Activated T-cell treated with anti-CD3 and anti-CD28 coated beads, Interleukin-2, amount 50 U/mL, for 48 hours (primary cell): ENCODE measurements at places on chromosomes 6 and 20.

DNA sequence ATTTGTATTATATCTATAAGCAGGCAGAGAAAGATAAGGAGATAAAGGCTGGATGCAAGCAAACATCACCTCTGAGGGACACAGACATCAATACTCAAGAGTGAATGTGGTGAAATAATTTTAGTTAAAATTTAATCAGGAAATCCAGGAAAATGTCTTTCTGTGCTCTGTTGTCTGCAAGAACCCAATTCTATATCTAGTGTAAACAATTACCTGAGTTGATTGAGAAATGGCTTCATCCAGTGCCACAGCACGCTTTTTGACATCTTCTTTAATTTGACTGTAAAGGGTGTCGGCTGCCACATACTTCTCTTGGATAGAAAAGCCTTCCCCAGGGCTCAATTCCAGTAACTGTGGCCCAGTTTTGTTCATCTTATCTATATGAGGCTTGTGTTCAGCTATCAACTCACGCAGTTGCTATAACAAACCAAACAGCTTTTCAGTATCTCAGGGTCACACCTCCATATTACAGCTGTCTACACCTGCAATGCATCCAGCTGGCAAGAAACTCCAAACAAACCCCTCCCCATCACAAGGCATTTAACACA lies 131.6 kb downstream of the DST start:
- DNase-seq = no peak

DNA sequence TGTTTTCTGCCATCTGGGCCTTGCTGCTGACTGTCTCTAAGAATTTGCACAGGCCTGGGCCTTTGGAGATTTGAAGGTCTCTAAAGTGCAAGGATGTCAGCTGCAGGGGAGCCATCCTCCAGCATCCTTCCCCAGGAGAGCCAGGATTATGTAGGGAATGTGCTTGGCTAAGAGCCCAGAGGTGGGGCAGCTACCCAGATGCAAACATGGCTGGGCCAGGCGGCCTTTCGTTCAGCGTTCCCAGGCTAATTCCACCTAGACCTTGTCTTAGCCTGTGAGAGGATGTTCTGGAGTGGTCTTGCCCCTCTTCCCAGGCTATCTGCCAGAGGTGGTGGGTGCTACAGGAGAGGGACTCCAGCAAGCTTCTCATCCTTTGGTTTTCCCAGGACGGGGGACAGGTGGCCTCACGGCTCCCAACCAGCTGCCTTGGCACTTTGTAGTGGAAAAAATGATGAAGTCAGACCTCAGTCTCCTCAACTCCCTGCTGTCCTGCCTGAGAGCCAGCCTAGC lies 7.7 kb upstream of the PTGIS start:
- peak; percentile 14 for DNase-seq

- peak; percentile 27 for DNase-seq
These were observed 172.1 kb upstream of the GGTLC1 start for GRCh38 chr20:24160563-24161281.

DNA sequence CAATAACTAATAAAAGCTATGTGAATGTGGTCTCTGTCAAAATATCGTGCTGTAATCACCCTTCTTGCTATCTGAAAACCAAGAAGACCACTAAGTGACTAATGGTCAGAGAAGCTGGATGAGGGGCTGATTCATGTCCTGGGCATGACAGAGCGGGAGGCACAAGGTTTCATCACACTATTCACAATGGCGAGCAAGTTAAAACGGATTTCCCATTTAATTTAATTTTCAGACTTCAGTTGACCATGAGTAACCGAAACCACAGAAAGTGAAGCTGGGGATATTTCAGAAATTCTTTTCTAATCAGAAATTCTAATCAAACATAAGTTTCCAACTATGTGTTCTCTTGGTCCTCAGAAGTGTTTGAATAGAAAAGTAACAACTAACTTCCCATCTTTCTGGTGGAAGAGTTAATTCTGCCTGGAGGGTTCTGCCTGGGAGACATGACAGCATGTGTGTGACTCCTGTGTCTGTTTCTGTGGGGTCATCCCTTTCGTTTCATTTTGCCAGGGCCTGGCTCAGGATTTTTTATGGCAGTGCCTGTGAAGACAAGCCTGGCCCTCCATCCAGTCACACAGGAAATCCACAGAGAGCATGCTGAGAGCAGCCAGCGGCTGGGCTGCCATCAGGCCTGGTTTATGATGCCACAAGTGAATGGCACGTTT lies 98.9 kb downstream of the FAM120B start:
- DNase-seq = no peak

DNA sequence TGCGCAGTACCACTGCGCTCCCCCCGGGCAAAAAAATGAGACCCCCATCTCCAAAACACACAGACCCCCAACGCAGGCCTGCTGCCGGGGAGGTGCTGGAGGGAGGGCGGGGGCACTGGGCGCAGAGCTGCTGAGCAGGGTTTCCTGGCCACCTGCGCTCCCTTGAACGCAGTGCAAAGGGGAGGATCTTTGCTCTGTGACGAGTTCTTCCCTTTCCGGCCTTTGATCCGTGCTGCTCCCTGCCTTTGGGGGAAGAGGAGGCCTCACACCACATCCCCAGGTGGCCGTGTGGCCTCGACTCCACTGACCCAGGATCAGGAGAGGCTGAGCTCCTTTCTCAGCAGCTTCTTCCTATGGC lies 8.9 kb upstream of the COL20A1 start:
- no peak for DNase-seq

DNA sequence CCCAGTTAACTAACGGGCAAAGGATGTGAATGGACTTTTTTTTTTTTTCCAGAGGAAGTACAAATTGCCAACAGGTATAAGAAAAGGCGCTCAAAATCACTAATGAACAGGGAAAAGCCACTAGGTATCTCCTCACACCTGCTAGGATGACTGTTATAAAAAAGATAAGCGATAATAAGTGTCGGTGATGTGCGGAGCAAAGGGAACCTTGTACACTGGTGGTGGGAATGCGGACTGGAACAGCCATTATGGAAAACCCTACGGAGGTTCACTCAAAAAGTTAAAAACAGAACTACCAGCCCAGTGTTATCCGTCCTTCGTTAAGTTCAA lies 787 bp upstream of the RAB32 start:
- DNase-seq = no peak

DNA sequence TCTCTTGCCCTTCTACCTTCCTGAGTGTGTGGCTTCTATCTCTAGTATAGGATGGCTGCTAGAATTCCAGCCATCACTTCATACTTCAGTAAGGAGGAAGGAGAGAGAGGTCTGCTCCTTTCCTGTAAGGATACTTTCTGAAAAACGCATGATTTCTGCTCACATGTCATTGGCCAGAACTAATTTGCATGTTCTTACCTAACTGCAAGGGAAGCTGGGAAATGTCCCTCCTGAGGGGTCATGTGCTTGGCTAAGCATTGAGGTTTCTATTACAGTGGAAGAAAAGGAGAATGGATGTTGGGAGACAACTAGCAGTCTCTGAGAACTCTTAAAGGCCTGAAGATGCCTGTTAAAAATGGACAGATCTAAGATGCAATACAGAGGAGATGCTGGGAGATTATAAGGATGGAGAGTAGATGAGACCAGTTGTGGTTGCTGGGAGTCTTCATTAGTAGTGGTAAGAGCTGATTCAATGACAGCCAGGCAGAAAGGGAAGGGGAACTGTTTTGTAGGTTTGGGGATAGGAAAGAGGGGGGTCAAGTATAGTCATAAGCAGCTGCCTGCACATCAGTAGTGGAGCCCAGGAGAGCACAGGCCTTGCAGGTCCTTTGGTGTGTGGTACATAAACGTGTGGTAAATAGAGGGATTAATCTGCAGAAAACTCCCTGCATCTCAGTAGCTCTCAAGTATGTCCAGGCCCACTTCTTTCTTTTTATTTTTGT lies 20.2 kb downstream of the CDS2 start:
- DNase-seq = no peak

GRCh38 chr6:137056121-137056880 lies 11.5 kb upstream of the IL20RA start:
- no peak for DNase-seq

DNA sequence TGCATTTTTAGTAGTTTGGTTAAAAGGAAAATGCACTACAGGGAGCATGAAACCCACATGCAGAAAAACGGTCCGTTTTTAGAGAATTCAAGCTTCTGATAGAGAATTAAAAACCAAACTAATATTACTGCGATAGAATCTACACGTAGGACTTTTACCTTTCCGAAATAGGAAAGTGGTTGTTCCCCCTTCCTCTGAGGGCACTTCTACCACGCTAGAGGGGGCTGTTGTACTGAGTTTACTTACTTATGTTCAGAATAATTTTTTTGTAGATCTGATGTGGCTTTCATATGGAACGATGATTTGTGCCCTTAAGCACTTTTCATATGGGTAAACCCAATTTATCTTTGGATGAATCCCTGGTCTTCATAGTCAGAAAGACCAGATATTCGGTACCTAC lies 264.3 kb upstream of the PLN start:
- DNase-seq = peak; percentile 29

GRCh38 chr6:117444600-117444999 lies 18.9 kb upstream of the ROS1 start:
- DNase-seq = no peak

- DNase-seq = no peak
These were observed 13.9 kb downstream of the MYB start for GRCh38 chr6:135195041-135195440.

DNA sequence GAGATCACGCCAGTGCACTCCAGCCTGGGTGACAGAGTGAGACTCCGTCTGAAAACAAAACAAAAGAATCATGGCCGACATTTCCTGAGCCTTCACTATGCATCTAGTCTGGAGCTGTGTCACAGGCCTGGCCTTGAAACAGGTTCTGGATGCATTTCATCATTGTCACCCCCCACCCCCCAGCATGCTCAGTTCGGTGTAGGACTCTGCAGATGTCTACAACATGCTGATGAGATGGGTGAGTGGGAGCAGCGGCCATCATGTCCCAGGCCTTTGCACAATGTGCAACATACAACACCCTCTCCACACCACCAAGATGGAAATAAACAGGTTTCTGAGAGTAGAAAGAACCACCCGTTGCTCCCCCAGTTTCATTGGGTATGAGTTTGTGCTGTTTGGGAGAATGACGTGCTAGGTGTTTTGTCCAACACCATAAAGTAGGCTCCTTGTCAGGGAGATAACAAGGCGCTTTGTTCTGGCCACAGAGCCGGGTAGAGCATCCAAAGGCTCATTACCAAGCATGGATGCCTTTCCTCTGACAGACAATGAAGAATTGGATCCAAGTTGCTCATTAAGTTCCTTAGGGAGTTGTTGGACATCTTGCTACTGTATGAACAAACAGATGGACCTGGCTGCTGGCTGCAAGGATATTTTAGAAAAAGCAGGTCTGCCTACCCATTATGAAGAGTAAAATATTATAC lies 22.1 kb downstream of the SNHG17 start:
- DNase-seq = no peak

DNA sequence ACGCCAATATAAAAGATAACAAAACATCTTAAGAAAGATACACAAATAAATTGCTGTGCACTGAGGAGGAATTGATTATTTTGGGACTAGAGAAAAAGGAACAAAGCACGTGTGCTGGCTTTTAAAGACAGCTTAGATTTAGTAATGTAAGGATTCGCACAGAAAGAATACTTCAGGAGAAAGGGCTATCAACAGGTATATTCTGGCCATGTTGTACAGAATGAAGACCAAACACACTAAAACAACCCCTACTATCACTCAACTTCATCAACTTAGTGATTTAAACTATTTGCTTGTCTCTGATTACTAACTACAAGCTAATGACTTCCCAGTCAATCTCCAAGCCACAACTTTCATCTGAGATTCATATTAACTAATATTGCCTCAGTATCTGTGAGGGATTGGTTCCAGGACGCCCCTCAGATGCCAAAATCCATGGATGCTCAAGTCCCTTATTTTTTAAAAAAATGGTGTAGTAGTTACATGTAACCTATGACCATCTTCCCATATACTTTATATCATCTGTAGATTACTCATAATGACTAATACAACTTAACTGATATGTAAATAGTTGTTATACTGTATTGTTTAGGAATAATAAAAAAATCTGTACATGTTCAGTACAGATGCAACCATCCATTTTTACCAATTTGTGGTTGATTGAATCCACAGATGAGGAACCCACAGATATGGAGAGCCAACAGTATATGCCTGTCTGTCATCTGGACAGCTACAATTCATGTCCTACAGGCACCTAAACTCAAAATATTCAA lies 4.5 kb downstream of the DEK start:
- DNase-seq = no peak

DNA sequence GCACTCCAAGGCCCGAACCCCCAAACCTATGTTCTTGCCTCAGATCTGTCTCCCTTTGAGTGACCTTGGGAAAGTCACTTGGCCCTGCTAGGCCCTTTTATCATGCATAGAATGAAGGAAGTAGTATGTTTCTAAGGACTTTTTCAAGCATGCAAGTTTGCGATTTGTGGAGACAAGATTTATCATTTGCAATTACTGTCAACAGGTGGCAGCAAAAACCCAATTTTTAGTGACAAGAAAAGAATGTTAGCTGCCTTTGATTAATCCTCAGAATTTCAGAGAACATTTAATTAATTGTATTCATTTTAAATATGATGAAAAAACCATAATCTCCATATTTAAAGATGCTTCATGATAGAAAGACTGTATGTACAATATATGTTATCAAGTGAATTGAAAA lies 28.3 kb upstream of the PREP start:
- DNase-seq = no peak

DNA sequence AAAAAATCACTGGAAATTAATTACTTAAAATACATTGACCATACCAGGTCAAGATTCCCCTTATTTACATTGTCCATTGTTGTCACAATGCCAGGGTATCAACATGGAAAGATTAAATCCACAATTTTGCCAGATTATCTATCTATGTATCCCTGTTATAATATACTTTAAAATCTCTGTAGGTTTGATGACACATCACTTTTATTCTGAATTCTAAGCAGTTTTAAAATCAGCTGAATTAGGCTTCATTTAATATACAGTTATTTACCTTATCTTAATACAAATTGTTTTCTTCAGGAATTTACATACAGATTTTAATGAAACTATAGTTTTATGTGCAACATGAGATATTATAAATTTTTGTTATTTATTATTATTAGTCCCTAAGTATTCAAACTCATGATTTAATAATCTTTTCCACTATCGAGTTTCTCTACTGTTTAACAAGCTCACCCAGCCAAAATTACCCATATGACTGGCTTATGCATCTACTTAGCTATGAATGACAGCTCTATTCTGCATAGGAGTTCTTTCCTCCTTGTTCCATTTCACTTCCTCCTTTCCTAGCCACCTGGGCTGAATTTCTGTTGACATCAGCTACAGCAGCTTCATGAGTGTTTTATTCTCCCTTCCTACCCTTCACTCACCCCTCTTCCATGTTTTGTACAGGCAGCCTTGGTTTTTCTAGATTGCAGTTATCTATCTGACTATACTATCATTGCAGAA lies 654.2 kb upstream of the MAP3K7 start:
- DNase-seq = no peak

GRCh38 chr6:42692137-42692911 lies 30.1 kb downstream of the PRPH2 start:
- no peak for DNase-seq

GRCh38 chr20:23770384-23770783 lies 19.6 kb upstream of the CST1 start:
- DNase-seq = no peak

- DNase-seq = no peak
These were observed 116.4 kb downstream of the THEMIS start for GRCh38 chr6:127784468-127784867.
